ENCODE measurements at places on chromosomes 1 and 21.

- DNase-seq: no peak
Observed at GRCh38 chr1:68043443-68044090, 6.9 kb downstream of the DIRAS3 start.

DNA sequence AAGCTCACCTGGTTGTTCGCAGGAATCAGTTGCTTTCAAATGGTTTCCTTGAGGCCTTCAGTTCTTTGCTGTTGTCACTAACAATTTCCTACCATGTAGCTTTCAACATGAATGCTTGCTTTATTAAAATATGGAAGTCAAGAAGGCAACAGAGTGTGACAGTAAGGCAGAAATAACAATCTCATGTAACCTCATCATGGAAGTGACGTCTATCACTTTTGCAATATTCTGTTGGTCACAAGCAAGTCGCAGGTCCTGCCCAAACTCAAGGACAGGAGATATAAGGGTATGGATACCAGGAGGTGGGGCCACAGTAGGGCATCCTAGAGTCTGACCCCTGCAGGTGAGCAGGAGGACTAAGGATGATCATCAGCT is 296.8 kb upstream of the ZP4 start:
- DNase-seq: no peak

- peak; percentile 11 for DNase-seq
Observed at GRCh38 chr21:45525153-45525909, 16.9 kb downstream of the SLC19A1 start.

DNA sequence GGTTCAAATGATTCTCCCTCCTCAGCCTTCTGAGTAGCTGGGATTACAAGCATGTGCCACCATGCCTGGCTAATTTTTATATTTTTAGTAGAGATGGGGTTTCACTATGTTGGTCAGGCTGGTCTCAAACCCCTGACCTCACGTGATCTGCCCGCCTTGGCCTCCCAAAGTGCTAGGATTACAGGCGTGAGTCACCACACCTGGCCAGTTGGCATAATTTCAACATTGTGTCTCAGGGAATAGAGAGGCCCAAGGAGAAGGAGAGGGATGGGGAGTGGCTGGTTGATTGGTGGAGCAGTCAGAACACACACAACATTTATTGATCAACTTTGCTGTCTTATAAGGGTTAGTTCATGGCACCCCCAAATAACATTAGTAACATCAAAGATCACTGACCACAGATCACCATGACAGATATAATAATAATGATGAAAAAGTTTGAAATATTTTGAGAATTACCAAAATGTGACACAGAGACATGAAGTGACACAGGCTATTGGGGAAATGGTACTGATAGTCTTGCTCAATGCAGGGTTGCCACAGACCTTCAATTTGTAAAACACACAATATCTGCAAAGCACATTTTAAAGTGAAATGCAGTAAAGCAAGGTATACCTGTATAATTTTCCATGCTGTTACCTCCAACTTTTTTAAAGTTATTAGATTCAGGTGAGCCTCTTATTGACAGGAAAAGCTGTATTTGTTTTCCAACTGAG is 15.8 kb upstream of the CYB5R1 start:
- no peak for DNase-seq

DNA sequence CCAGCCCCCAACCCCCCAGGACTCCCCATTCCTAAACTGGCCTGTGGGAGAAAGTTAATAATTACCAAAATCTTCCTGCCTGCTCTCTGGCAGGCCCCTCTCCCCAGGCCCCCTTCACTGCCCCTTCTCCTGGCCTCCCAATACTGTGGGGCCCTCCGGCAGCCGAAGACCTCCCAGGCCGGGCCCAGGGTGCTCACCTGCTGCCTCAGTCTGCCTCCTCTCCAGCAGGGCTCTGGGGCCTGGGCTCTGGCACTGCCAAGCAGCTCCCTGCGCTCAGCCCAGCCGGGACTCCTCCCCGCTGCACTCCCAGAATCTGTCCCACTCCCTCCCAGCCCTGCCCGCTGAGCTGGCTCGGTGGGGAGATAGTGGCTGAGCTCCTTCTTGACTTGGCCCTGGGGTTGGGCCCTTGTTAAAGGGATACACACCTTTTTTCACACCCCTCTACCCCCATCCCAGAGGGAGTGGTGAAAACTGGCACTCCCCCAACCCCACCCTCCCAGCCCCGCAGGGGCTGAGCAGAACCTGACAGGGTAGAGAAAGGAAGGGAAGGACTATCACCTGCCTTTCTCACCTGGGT is at the start of gene S100A16:
TSS of gene S100A16 (minus strand) at position 383 of the 577 bp plus-strand sequence. CDS start 4,986 bp downstream, outside the sequence.
- DNase-seq: no peak

DNA sequence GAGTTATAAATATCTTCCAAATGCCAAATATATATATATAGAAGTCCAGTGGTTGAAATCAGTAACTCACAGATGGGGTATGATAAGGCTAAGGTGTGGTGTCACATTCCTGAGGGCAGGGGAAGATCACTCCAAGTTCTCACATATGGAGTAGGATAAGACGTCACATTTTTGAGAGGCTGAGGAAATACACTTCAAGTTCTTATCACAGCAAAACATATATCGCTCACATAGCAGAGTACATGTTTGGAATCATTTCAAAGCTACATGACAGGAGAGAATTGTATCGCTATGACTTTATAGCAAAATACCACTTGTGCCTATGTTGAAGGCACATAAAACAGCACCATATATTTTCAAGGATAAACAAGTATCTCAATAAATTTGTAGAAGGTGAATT is 55.1 kb downstream of the RBM11 start:
- DNase-seq: no peak

DNA sequence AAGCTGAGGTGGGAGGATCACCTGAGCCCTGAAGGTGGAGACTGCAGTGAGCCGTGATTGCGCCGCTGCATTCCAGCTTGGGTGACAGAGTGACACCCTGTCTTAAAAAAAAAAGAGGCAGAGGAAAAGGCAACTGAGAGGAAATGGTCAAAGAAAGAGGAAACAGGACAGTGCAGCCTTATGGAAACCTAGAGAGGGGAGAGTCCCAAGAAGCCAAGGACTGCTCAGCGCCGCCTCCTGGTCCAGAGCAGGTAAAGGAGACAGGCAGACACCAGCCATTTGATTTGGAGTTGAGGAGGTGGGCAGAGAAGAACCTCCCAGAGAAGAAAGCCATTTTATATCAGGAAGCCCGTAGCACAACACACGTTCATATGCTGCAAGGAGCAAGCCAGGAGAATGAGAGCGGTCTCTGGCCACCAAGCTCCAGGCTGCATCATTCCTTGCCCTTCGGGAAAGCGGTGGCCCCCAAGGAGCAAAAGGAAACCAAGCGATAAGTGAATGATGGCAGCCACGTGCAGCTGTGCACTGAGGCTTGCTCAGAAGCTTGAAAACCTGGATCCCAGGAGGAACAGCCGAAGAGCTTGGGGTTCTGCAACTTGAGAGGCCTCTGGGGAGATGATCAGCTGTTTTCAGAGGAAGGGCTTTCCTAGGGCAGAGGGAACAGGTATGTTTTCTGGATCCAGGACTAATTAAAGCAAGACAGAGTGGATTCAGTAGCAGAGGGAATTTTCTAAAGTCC is 33.7 kb downstream of the LRRC42 start:
- no peak for DNase-seq

- DNase-seq: no peak
Observed at GRCh38 chr21:31583498-31583897, 76.0 kb upstream of the SOD1 start.

DNA sequence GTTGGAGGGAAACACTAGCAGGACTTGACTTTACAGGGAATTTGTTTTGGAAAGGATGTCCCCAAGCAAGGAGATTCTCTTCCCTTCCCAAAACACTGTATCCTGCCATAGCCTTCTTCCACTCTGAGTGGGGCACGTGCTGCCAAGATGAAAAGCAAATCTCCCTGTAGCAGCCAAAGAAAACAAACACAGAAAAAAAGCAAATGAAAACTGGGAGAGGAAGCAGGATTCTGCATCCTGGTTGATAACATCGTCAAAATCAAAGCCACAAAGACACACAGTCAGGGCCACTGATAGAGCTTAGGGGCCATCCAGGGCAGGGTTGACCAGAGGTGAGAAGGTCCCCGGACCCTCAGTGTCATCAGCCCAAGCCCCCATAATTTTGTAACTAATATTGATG is 16.0 kb upstream of the MTARC2 start:
- no peak for DNase-seq

- DNase-seq: no peak
Observed at GRCh38 chr1:168348146-168348709, 67.6 kb downstream of the TBX19 start.

GRCh38 chr1:36909946-36910725 is 124.2 kb downstream of the GRIK3 start:
- DNase-seq: no peak

DNA sequence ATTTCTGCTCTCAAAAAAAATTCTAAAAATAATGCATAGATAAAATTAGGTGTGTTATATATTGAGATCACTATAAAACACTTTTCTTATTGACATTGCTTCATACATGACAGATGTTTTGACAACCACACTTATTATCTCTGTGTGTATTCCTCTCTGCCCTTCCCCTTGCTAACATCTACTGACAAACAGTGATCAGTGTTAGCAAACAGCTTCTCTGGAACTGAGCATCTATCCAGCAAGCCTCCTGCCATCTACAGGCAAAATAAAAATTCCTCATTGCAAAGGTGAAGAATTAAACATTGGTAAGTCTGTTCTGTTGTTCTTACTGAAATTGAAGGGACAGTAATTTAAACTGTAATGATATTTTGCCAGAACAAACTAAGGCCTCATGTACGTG is 2153.9 kb downstream of the NCAM2 start:
- no peak for DNase-seq

- DNase-seq: no peak
Observed at GRCh38 chr21:42012763-42013329, 2.7 kb upstream of the ZBTB21 start.

DNA sequence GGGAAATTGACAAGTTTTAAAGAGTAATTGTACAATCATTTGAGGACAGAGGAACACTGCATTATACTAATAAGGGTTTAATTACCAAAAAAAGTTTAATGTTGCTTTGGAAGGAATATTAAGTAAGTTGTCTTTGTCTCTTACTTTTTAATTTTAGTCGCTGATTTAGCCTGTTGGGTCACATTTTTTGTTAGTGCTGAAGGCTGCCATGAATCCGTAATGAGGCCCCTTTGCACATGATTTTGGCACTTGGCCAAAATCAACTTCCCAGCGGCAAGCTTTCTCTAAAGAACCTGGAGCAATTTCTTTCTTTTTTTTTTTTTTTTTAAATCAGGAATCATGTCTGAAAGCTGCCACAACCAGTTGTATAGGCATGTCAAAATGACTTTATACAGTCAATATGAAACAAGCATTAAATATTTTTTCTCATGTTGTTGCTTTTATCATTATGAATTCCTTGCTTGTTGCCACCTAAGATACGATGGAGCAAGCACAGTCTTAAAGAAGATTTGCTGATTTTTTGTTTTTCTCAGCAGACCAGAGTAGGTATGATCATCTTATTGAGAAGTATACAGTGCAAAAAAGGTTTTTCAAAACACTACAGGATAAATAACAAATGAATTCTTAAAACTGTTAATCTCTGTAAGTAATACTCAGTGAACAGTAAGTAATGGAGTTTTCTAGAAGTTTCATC is 690.4 kb downstream of the USP25 start:
- no peak for DNase-seq

DNA sequence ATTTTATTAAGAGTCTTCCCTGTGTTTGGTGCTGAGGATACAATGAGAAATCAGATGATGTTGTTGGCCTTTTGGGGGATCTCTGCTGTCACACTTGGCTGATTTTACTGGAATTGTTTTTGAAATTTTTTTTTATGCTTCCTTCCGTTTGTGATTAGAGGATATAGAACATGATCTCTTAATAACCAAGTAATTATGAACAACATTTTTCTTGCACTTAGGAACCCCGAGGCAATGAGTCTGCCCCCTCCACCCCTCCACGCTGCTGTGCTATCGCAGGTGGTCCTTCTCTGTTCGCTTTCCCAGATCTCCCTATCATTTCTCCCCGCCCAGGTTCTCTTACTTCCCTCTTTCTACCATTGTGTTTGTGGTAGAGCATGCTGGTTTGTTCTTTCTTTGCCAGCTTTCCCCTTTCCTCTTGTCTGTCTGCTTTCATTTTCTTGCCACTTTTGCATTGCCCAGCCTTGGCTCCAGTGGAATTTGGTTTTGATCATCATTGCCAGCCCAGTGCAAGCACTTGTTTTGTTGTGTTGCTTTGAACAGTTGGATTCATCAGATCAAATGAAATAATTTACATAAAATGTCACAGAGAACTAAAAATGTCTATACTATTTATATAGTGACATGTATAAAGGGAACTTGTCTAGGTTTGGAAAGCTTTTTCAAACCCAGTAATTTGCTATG is 73.1 kb upstream of the SCCPDH start:
- no peak for DNase-seq

GRCh38 chr1:228177721-228178710 is 12.4 kb downstream of the IBA57 start:
- no peak for DNase-seq

- DNase-seq: no peak
Observed at GRCh38 chr1:207298186-207298585, 23.3 kb upstream of the CD55 start.

GRCh38 chr1:171220081-171220420 is 28.2 kb upstream of the FMO1 start:
- DNase-seq: no peak

DNA sequence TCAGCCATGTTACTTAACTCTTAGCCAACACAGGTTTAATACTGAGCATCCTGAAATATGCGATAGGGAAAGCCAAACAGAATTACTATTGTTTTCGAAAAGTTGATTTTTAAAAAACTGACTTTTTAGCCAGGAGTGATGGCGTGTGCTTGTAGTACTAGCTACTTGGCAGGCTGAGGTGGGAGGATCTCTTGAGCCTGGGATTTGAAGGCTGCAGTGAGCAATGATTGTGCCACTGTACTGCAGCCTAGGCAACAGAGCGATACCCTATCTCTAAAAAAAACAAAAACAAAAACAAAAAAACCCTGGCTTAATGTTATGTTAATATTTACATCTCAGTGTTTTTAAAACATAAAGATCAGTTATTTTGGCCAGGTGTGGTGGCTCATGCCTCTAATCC is 16.7 kb downstream of the NMNAT1 start:
- no peak for DNase-seq

DNA sequence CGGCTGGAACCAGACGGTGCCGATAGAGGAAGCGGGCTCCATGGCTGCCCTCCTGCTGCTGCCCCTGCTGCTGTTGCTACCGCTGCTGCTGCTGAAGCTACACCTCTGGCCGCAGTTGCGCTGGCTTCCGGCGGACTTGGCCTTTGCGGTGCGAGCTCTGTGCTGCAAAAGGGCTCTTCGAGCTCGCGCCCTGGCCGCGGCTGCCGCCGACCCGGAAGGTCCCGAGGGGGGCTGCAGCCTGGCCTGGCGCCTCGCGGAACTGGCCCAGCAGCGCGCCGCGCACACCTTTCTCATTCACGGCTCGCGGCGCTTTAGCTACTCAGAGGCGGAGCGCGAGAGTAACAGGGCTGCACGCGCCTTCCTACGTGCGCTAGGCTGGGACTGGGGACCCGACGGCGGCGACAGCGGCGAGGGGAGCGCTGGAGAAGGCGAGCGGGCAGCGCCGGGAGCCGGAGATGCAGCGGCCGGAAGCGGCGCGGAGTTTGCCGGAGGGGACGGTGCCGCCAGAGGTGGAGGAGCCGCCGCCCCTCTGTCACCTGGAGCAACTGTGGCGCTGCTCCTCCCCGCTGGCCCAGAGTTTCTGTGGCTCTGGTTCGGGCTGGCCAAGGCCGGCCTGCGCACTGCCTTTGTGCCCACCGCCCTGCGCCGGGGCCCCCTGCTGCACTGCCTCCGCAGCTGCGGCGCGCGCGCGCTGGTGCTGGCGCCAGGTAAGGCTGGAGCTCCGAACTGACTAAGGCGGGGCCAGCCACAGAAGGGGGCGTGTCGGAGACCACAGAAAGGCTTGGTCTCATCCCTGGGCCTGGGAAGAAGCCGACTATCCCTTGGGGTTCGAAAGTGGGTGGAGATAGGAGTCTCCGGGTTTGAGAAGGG is 486 bp downstream of the SLC27A3 start:
- peak; percentile 71 for DNase-seq

Measured in activated CD8-positive, alpha-beta memory T cell treated with anti-CD3 and anti-CD28 coated beads, Interleukin-2, amount 50 U/mL, for 4 hours (primary cell).